ENCODE measurements at places on chromosomes 7 and 10.

GRCh38 chr10:17516376-17516775 is 62.0 kb upstream of the ST8SIA6 start:
- no peak for DNase-seq

- DNase-seq: no peak
Measured at GRCh38 chr10:17958049-17958448, 6.3 kb downstream of the SLC39A12 start.

DNA sequence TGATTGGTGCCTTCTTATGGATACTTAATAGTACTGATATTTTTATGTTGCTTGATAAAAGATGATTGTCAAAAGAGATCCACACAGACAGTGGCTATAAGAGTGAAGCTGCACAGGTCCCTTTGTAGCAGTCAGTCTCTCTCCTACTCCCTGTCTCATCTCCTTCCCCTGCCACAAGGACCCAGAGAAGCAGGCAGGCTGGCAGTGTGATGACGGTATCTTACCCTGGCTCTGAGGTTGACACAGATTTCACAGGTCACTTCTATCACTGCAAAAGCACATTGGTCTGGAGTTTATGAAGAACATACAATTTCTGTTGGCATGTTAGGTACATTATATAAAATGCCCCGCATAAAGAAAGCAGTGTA is 64.4 kb upstream of the AHR start:
- no peak for DNase-seq

DNA sequence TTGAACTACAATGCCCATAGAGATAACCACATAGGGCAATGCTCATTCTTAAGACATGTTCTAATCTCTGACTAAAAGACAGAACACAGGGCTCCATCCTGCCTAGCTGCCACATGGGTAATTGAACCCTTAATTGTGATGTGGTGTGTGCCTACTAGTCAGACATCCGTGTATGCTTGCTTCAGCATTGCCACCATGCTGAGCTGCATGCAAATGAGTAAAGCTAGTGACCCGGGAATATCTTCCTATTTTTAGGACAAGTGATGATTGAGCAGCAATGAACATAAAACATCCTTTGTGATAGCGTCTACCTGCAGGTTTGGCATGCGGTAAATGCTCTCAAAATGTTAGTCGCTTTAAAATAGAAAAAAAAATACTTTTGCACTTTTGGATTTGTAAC is 115.8 kb downstream of the MAGI2 start:
- DNase-seq: no peak

GRCh38 chr7:82438521-82438920 is 5.1 kb downstream of the CACNA2D1 start:
- DNase-seq: no peak

- no peak for DNase-seq
Measured at GRCh38 chr7:105177026-105177425, 163.0 kb downstream of the KMT2E start.

- DNase-seq: no peak
Measured at GRCh38 chr7:22433710-22434460, 66.1 kb downstream of the STEAP1B start.

GRCh38 chr7:17598846-17599245 is 300.4 kb downstream of the AHR start:
- no peak for DNase-seq

GRCh38 chr10:64976150-64976549 is 1454.9 kb downstream of the REEP3 start:
- no peak for DNase-seq

All from WERI-Rb-1 (cell line).